ENCODE measurements at places on chromosomes 6 and 20.

GRCh38 chr20:46823271-46823751, 71.3 kb upstream of the EYA2 start:
- no peak for DNase-seq

DNA sequence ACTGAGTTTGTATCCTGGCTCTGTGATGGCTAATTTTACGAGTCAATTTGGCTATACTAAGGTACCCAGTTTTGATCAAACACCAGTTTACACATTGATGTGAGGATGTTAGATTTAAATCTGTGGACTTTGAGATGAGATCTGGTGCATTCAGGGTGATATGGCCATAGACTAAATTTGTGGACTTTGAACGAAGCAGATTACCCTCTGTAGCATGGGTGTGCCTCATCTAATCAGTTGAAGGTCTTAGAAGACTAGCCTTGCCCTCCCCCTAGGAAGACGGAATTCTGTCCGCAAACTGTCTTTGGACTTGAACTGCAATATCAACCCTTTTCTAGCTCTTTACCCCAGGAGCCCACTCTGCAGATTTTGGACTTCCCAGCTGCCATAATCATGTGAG, 547.8 kb upstream of the CITED2 start:
- no peak for DNase-seq

DNA sequence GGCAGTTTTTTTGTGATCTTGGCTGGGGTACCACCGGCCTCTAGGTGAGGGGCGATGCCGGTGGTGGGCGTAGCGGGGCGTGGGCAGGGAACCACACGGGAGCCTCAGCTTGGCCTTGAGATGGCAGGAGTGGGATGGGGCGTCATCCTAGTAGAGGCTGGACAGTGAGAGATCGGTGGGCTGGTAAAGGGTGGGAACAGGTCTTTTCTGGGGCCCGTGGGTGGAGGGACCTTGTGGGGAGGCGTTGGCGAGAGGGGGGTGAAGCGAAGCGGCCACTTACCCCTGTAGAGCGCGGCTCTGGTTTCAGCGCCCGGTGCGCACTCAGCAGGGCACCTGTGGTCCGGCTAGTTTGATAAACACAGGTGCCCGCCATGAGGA, 12.0 kb downstream of the ITPR3 start:
- no peak for DNase-seq

DNA sequence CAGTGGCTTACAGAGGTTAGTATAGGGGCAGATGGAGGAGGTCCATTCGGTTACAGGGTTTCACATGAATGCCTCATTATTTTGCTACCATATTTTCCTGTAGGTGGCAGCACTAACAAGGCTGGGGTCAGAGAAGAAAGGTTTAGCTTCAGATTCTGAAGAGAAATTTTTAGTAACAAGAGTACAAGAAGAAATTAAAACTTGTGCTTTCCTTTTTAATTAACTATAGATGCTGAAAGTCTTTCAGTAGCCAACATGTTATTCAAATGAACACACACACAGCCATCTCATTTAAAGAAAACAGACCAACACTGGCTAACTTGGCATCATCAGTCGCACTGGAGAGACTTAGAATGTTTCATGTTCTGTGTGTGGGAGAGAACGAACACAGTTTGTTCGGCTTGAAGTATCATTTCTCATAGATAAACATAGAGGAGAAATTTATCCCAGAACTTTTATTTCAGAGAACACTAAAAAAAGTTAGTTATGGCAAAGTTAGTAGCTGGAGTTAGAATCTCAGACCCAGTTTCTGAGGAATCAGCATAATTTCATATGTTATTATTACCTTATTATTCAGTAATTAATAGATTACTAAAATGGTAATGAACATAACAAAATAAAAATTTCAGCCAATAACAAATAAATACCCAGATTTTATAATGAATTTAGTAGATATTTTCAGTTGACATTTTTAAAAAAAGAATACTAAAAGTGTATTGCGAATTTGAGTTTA, 314.0 kb upstream of the RSPO3 start:
- DNase-seq, result peak; percentile 38

DNA sequence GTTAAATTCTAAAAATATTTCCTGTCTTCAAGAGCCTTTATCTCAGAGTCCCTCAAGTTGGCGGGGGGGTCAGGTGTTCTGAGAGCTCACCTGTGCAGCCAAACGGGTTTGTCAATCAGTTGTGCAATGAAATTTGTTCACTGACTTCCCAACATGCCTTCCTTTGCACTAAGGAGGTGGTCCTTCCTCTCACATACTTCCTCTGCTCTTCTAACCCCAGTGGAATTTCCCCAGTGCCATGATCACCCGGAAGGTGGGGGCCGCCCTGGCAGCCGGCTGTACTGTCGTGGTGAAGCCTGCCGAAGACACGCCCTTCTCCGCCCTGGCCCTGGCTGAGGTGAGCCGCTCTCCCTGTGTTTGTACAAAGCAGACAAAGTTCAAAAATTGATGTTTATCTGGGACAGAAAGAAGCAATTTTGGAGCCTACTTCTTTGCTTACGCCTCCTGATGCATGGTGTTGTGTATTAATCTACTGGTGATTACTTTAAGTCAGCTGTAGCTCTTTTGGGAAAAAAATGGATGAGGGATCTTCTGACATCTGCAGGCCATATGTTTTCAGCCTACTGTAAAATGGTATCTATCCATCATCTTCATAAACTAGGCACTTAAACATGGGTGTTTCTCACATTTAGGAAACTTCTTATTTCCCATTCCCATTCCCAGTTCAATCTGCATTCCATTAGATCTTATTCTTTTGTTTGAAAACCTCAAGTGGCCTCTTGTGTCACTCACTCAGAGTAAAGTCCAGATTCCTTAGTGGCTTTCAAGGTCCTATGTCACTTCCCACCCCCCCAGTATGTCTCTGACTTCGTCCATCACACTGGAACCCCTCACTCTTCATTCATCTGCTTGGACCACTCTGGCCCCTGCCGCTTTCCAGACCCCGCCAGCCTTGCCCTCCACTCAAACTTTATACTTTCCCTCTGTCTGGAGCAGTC, 10.1 kb downstream of the ALDH5A1 start:
- no peak for DNase-seq

GRCh38 chr20:45833030-45833882, at the start of gene SNX21:
SNX21 (plus strand) TSS chr20:45833799; CDS start chr20:45833920, 121 bp downstream.
- peak; percentile 41 for DNase-seq

DNA sequence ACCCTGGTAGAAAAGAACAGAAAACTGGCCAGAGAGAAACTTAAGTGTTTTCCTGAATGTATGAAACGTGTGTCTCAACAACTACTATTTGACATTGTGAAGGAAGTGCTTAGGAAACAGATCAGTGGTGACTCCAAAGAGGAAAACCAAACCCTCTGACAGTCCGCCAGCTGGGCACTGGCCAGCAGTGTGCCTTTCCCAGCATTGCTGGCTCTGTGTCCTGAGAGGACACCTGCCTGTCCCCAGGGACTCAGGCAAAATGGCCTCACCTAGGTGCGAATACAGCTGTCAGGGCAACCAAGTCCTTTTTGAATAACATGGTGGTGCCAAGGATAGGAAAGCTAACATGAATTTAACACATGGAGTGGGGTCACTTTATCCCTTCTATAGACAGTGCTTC, 72.5 kb downstream of the NDUFAF5 start:
- no peak for DNase-seq

- DNase-seq, result no peak
Observed at GRCh38 chr20:11181966-11182365, 508.2 kb upstream of the JAG1 start.

- DNase-seq, result no peak
Observed at GRCh38 chr6:140051521-140052512, 677.4 kb upstream of the CITED2 start.

GRCh38 chr6:28791002-28791383, 132.8 kb downstream of the TRIM27 start:
- DNase-seq, result no peak

GRCh38 chr6:160077526-160077925, 44.1 kb upstream of the SLC22A1 start:
- DNase-seq, result no peak

DNA sequence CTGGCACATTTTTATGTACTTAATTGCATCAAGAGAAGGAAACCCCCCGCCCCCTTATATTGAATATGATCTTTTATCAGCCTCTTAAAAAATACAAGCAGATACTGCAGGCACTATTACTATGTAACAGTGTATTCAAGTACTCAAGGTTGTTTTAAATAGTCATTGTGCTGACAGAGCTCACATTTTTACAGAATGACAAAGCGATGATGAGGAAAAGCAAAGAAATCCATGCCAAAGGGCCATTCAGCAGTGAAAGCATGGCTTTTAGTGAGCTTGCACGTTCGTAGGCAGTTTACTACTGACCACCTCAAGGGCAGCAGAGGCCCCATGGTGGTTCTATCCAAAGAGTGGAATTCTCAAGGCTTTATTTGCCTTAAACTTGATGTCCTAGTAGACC, 146.8 kb downstream of the RPS12 start:
- no peak for DNase-seq

- no peak for DNase-seq
Observed at GRCh38 chr6:107563694-107564588, 74.0 kb downstream of the SOBP start.

GRCh38 chr20:44064501-44065400, 122.2 kb downstream of the JPH2 start:
- DNase-seq, result no peak

GRCh38 chr6:33896391-33897188, 92.8 kb upstream of the MLN start:
- DNase-seq, result no peak

DNA sequence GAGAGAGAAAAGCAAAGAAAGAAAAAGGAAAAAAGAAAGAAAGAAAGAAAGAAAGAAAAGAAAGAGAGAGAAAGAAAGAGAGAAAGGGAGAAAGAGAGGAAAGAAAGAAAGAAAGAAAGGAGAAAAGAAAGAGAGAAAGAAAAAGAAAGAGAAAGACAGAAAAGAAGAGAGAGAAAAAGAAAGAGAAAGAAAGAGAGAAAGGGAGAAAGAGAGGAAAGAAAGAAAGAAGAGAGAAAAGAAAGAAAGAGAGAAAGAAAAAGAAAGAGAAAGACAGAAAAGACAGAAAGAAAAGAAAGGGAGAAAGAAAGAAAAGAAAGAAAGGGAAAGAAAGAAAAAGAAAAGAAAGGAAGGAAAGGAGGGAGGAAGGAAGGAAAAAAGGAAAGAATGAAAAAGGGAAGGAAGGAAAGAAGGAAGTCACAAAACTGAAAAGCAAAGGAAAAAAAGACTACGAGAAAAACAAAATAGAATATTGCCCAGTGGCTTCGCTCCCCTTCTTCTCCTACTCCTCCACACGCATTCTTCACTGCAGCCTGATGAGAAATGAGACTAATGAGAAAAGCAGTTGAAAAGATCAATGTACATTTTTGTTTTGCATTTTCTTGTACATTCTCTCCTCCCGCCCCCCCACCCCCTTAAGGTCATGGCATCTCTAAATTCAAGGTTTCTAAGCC, 170.0 kb downstream of the SOD2 start:
- no peak for DNase-seq

DNA sequence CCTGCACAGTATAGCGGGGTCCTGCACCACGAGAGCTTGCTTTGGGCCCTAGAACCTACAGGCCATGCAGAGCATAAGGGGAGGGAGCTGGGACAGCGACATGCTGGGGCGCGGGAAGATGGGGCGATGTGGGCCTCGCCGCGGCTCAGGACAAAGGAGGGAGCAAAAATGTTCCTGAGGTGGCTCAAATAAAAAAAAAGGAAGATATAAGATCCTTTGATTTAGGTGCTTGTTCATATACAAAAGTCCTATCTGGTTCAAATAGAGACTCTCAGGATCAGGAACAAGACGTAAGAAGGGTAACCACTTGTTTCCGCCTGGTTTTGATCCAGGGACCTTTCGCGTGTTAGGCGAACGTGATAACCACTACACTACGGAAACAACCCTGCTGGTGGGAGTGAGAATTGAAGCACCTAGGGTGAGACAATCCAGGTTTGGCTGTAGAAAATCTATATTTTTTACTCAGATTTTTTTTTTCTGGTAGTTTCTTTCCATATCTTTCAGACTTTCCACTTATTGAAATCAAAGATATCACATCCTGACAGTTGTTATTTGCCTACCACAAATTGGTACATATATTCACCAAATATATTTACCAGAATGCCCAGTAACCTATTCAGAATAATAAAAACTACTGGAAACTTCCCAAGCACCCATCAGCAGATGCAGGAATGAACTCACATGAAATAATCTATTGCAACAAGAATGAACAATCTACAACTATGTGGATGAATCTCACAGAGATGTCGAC, 177.9 kb upstream of the ZNF184 start:
- DNase-seq, result peak; percentile 87

DNA sequence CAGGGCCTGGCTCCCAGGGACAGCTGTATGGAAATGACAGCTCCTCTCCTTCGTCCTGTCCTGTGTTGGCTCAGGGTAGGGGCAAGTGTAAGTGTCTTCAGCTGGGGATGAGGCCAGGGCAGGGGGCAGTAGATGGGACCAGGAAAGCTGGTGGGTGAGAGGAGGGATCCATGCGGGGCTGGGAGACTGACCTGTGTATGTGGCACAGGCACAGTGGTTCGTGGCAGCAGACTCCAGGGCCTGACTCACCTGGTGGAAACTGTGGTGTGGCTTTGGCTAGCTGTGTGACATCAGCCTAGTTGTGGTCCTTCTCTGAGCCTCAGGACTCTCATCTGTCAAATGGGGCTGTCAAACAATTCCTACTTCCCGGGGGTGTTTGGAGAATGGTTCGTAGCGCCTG, 13.7 kb upstream of the SCRT2 start:
- DNase-seq, result no peak

GRCh38 chr20:25269833-25270170, 21.9 kb downstream of the PYGB start:
- no peak for DNase-seq

All from activated CD4-positive, alpha-beta T cell treated with anti-CD3 and anti-CD28 coated beads, Interleukin-2, Interleukin-4, amounts not matched to agents 100 ng/mL and 50 ng/mL, durations not matched to agents 16 hours and 8 hours (primary cell).